ENCODE measurements at places on chromosomes 6 and 20.
A peak's percentile ranks its signal among the peaks of the same experiment; 100 is the strongest.

- no peak for DNase-seq
Observed at GRCh38 chr6:90575267-90575666, 11.6 kb downstream of the MAP3K7 start.

- DNase-seq = peak; percentile 42
Observed at GRCh38 chr6:17584241-17584803, 15.8 kb upstream of the FAM8A1 start.

DNA sequence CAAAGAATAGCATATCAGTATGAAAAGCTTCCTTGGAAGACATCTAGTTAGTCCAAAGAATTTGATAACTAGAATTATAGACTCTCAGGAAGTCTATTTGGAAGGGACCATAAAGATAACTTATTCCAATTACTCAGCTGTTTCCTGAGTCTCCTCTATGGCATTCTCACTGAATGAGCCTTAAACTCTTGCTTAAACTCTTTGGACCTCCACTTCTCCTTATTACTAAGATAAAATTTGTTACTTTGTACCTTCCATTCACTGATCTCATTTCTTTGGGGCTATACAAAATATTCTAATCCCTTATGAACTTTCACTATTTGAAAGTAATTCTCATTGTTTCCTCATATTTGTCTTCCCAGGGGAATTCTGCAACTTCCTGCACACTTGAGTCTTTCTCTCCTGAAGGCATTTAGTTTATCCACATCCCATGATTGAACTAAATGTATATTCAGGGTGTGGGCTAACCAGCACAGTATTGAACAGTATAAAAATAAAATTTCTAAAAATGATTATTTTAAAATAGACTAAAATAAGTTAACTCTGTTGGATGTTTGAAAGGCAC, 67.1 kb upstream of the NOTCH4 start:
- no peak for DNase-seq

- DNase-seq = no peak
Observed at GRCh38 chr6:88623531-88623930, 339.9 kb downstream of the RNGTT start.

DNA sequence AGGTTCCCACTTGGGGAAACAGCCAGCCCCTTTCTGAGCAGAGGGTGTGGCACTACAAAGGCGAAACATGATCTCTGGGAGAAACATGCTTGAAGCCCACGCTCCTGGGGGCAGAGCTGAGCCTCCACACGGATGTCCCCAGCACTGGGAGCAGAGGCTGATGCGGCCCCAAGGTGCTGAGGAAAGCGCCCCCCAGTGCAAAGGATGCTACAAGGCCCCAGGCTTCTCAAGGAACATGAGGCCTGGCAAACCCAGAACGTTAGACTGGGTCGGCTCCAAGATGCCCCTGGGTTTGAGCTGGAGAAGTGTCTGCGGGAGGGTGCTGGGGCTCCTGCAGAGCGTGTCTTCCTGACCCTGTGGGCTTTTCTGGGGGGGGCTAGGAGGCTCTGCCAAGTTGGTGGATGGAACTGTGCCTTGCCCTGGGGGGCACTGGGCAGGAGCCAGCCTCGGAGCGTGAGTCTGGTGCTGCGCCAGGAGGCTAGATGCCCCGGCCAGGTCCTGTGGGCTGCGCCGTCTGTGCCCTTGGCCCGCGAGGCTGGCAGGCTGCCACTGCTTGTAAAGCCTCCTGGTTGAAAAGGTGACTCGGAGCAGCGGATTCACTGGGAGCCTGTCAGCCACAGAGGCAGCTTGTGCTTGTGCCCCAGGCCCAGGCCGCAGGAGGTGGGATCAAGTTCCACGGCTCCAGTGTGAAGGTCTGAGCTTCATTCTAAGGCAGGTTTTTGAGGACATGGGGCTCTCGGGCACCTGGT, 8.1 kb downstream of the SYNJ2 start:
- DNase-seq = no peak

DNA sequence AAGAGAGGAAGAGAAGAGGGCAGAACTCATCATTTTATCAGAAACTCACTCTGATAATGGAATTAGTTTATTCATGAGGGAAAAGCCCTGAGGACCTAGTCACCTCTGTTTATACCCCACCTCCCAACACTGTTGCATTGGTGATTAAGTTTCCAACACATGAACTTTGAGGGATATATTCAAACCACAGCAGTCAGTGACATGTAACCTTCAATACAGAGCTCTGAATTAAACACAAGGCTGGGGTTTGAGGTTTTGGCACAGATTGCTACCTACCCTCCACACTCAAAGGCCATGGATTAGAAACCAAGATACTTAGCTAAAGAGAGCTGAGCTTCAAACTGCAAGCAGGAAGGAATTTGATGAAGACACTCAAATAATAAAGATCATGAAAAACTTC, 48.5 kb upstream of the MOCS1 start:
- DNase-seq = no peak

DNA sequence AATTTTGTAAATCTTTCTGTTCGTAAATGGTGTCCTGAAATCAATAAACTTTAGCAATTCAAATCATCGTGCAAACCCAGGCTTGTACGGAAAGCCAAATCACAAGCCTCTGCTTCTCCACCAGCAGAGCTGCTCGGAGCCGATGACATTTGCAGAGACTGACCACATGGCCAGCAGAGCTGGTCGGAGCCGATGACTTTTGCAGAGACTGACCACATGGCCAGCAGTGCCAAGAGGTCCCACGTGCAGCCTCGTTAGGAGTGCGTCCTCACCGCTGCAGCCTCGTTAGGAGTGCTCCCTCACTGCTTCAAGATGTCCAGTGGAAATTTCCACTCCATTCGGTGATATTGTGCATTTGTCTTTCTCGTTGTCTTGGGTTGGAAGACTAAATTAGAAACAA, 28.5 kb downstream of the SMOC2 start:
- no peak for DNase-seq

DNA sequence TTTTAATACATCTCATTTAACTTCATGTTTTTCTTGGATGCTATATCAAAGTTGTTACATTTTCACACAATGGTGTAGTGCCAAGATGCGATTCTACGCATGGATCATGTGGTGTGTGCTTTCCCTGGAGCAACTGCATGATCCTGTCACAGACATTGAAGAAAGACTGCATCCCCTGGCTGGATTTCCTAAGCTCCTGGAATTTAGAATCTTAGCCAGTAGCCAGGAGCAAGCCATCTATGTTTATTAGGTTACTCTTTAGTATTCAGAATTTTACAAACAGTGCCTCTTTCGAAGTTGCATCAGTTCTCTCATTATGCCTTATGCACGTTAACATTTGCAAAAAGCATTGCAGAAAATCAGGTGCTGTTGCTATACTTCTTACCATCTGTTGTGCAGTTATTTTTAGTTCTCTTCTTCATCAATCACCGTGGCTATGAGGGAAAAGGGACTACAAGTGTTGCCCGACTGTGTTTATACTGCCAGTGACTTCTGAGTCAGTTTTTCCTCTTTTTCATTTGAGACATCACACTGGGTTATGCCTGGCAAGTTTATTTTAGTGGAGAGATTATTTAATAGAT, 584.2 kb downstream of the BCKDHB start:
- DNase-seq = no peak

DNA sequence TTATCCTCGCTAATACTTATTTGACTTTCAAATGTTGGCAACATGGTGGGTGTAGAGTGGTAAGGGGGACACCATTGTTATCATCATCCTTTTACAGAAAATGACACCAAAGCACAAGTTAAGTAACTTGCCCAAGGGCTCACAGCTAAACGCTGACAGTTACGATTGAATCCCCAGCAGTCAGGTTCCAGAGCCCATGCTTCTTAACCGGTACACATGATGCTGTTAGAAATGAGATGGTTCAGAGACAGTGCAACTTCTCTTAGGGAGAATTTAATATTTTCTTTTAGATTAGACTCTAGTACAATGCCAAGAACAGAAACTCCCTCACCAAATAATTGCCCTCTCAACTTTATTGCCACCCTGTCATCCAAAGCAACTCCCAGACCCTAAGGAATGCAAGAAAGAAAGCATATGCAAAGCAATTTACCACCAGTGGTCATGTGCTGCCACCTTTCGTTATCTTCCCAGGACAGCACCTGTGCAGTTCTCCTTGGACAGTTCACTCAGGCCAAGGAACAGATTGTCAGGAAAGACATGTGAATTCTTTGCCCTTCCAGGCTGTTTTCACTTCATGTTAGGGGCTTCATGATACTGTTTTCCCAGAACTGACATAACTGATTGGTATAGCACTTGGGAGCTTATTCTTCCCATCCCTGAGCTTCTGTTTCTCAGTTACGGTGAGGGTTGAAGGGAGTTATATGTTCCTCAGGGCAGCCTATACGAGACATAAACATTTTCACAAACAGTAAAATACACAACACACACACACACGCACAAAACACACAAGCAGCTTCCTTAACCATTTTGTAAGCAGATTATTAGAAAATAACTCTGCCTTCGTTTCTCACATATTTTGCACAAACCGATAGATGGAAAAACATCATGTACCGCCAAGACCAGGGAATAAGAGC, 5.1 kb downstream of the HLA-DMA start:
- DNase-seq = peak; percentile 35

GRCh38 chr6:6002848-6003620, 3.7 kb downstream of the NRN1 start:
- no peak for DNase-seq

DNA sequence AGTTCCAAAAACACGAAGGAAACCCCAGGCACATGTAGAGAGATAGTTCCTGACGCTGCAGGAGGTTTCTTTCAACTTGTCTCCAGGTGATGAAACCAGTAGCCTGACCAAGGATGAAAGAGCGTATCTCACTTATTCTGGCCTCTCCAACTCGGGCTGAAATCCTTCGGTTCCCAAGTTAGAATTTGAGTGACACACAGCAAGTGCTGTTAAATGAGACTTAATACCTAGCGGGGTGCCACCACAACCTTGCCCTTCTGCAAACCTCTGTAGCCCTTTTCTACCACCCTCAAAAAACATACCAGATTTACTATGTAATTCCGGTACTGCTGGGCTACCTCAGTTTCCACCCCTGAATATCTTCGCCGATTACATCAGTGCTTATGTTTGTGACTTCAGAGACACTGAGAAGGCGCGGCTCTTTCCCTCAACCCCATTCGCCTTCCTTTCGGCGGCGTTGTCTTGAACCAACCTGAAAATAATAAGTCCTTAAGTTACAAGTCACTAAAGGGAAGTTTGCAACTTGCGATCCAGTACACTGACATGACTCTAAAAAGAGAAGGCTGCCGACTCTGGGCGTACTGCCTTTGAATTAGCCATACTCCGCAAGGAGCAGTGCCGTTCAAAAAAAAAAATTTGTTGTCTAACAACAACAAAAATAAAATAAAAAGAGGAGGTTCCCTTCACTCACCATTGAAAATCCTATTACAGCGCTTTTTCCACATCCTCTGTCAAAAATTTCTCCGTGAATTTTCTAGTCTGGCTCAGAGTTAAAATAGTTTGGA, 194.9 kb upstream of the ZNF184 start:
- no peak for DNase-seq

DNA sequence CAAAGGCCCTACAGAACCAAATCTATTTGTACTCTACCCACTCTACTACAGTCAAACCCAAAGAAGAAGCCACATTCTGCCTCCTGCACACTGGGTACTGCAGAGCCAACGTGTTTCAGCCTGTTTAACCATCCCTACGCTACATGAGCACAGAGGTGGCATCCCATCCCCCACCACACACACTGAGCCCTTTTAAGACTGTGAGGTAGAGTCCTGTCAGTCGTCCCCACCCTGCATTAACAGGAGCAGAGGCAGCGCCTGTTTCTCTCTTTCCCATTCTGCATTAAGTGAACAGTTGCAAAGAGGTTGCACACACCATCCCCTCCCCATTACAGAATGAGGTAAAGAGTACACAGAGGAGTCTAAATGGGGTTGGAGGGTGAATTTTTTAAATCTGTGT, 5.2 kb upstream of the RSPH4A start:
- DNase-seq = no peak

DNA sequence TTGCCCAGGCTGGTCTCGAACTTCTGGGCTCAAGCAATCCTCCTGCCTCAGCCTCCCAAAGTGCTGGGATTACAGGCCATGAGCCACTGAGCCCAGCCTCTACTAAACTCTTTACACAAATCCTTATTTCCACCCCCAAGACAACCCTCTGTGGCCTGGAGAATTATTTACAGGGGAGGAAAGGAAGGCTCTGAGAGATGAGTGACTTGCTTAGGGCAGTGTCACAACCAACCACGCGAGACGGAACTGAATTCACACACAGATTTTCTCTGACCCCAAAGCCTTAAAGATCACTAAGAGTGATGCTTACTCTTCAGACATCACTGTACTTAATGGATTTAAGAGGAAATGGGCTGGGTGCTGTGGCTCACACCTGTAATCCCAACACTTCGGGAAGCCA, 86.2 kb downstream of the RIPOR3 start:
- DNase-seq = no peak

DNA sequence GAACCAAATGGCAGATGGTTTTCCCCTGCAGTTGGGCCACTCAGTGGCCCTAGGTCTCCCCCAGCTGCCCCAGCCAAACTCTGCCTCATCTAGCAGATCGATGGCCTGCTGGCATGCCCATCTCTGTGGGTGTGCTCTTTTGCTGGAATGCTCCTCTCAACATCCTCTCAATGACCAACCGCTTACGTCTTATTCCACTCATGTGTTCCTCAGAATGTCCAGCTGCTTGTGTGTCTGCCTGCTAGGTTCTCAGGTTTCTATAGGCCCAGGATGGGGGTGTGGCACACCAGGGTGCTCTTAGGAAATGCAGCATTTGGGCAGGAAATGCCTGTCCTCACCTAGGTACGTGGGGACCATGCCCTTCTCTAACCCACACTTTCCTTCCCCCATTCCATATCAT, 509.9 kb upstream of the SYNCRIP start:
- no peak for DNase-seq

DNA sequence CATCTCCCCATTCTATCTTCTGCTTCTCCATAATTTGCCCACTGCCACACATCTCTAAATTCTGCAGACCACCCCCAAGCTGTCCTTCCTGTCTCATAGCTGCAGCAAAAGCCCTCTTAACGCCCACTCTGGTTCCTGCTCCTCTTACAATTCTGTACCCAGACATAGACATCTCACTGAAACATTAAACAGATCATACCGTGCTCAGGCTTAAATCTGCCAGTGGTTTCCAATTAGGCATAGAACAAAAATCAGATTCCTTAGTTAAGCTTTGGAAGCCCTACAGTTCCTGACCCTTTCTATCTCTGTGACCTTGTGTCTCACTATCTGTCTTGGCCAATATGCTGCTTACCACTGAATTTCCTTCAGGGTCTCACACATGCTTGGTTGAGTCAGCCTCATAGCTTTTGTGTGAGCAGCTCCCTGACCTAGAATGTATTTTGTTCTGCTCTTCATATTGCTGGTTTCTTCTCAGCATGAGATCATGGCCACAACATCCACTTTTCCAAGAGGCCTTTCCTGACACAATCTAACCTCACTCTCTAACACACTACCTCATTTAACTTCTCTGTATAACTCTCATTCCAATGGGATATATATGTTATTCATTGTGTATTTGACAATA, 749.7 kb downstream of the MAFB start:
- DNase-seq = no peak

DNA sequence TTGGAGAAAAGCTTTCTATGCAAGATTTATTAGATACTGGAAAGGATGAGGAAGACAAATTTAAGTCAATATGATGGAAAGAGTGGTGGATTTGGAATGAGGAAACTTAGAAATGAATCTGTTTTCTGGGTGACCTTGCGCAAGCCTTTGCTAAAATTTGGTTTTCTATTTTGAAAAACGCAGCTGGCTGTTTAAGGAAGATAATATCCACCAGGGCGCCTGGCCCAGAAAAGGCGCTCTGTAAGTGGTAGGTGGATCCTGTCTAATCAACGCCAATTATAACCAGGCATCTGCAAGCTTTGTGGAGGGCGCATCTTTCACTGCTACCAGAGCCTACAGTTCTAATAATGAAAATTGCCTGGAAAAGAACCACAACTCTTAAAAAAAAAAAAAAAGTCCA, 398 bp upstream of the SPATS1 start:
- no peak for DNase-seq

All from MM.1S (cell line).